Thoracic aorta (tissue), 2 donors: ENCODE measurements at places on chromosomes 6 and 20. TPM values are rescaled to one million over a fixed set of nuclear protein-coding genes. Genes with fewer than 3 reads are reported as not detected.

GRCh38 chr20:3328501-3328900, 79.0 kb downstream of the DNAAF9 start:
- DNase-seq: no peak

GRCh38 chr6:143700684-143701348, 23.1 kb downstream of the PHACTR2 start:
- no peak for DNase-seq

- no peak for DNase-seq
Measured at GRCh38 chr20:49445176-49445575, 37.3 kb downstream of the KCNB1 start.

TRAPPC3L gene
- total RNA-seq: not detected

DNA sequence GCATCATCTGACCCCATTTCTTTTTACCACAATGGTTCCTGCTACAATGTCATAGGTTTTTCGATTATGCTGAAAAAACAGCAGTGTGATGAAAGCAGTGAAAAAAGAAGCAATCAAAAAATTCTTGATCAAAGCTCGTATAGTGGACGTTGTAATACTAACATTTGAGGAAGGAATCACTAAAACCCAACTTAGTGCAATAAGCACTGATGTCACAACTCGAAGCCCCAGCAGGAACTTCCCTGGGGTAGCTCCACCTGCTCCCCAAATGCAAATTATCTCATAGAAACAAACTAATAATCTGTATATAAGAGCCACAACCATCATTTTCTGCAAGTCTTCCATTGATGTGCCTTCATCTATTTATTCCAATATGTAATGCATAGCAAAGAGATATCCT, 285.6 kb upstream of the SGK1 start:
- no peak for DNase-seq
